EH (cell line): ENCODE measurements at places on chromosomes 1 and 21.

DNA sequence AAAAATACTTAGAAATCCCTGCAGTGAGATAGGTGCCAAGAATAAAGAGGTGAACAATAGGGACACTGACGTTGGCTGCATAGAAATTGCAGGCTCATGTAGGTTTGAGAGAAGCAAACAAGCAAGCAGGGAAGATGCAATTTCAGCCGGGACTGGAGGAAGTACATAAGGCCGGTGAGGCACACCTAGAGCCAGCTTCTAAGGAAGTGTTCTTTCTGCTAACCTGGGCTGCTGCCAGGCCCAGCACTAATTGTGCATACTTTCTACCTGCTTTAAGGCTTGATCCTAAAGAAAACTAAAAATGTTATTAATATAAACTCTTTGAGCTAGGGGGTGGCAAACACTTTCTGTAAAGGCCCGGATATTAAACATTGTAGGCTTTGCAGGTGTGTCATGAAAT, 71.0 kb downstream of the LMO4 start:
- DNase-seq = no peak

- DNase-seq = peak; percentile 36
These were observed 77.7 kb downstream of the RAVER2 start for GRCh38 chr1:64822621-64823020.

GRCh38 chr1:227788271-227789083, 27.0 kb upstream of the PRSS38 start:
- DNase-seq = no peak

DNA sequence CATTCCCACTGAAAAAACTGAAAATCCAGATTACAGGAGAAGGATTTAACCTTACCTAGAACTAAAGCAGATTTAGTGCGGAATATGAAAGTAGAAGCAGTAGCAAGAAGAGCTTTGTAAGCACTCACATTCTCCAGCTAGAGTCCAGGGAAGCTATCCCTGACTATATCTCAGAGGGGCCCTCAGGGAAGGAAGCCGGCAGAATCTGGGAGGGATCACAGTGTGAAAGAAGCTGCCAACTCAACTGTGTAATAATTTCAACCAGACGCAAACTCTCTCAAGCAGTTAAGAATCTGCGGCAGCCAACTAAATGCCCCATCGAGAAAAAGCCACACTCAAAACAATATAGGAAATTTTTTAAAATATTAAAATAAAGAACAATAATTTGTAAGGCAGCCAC, 163.8 kb downstream of the EIF4G3 start:
- DNase-seq = peak; percentile 54

DNA sequence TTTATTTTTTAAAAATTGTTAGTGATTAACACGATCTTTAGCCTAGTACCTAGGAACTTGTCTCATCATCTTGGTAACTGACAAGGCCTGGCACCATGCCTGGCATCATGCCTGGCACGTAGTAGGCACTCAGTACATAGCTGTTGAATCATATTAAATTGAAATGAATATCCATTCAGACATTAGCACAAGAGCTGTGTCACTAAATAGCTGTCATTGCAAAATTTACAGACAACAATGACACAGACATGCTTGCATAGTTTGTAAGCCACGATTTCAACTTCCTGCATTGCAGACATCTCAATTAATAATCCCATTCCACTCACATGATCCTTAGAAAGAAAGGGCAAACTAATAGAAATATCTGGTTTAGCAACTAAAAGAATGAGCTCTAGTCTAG, 15.4 kb upstream of the PHACTR4 start:
- peak; percentile 81 for DNase-seq

GRCh38 chr1:52911541-52911940, 10.0 kb downstream of the ECHDC2 start:
- DNase-seq = no peak

DNA sequence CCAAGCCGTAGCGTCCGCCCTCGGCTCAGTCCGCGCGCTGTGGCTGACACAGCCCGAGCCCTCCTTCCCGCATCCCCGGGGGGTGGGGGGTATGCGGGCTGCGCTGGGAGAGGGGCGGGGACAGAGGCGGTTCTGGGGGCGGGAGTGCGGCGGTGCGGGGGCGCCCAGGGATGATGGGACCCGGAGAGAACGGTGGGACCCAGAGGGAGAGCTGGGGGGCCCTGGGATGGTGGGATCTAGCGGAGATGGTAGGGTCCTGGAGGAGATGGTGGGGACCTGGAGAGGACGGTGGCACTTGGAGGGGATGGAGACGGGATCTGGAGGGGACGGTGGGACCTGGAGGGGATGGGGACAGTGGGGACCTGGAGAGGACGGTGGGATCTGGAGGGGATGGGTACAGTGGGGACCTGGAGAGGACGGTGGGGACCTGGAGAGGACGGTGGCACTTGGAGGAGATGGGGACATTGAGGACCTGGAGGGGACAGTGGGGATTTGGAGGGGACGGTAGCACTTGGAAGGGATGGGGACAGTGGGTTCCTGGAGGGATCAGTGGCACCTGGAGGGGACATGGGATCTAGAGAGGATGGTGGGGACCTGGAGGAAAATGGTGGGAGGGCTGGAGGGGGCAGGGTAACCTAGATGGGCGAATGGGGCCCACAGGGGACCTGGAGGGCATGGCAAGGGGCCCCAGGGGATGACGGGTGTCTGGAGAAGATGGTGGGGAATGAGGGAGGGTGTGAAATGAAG, 477 bp downstream of the SNAP47 start:
- DNase-seq = no peak

DNA sequence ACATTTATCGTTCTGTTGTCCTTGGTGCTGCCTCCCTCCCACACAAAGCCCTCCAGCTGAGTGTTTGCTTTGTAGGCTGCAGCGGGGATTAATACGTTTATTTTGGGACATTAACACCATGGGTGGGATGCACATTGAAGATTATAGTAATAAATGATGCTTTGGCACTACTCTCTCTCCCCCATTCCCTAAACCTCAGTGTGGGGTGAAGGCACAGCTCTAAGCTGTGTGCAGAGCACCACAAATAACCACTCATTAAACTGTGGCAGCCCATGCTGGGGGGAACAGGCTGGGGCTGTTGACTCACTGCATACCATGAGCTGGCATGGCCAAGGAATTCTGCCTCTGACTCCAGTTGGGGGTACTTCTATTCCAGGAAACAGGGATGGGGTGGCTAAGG, 7.7 kb downstream of the PCP4L1 start:
- DNase-seq = peak; percentile 36

GRCh38 chr1:204760757-204761156, 75.2 kb upstream of the LRRN2 start:
- peak; percentile 6 for DNase-seq

GRCh38 chr1:230167419-230167852, 100.4 kb downstream of the GALNT2 start:
- peak; percentile 53 for DNase-seq

GRCh38 chr1:17098446-17099317, 20.6 kb downstream of the PADI2 start:
- DNase-seq = peak; percentile 70

DNA sequence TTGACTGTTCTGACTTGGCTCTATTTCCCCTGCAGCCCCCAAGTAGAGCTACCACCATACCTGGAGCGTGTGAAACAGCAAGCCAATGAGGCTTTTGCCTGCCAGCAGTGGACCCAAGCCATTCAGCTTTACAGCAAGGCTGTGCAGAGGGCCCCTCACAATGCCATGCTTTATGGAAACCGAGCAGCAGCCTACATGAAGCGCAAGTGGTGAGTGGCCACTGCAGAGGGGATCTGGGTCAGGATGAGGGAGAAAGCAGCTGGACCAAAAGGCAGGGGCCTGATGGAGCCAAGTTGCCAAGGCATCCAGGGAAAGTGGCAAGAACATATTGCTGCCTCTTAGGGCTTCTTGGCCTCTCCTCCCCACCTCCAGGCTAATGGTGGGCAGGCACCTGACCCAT, 24.1 kb upstream of the TMEM222 start:
- no peak for DNase-seq

DNA sequence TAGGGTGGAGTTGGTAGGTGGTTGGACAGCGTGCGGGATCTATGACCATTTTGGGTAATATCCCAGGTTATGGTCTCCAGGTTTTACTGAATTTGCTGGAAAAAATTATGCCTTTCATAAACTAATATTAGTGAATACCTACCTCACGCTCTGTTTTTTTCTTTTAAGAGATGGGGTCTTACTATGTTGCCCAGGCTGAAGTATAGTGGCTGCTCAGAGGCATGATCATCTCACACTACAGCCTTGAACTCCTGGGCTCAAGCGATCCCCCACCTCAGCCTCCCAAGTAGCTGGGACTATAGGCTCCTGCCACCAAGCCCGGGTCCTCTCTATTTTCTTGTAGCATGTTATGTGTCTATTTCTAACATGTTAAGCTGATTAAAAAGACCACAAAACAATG, 100.2 kb downstream of the RHOU start:
- no peak for DNase-seq

GRCh38 chr1:3822421-3822820, 26.1 kb upstream of the LRRC47 start:
- DNase-seq = no peak

GRCh38 chr1:213244664-213245091, 193.6 kb downstream of the RPS6KC1 start:
- DNase-seq = peak; percentile 65

GRCh38 chr1:27554759-27555699, 48.9 kb downstream of the AHDC1 start:
- no peak for DNase-seq

DNA sequence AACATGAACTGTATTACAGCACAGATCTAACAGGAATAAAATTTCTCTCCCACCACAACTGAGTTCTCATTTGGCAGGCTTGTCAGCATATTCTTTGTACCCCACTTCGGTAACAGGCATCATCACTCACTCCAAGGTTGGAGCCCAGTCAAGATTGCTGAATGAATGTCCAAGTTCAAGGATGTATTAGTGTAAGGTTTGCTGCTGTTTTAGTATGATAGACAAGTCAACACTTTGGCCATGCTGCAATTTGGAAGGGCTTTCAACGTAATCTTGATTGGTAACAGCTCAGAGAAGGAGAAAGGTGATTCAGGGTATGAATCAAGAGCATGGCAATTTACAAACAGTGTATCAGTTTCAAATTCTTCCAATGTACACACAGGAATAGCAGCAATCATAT, 6.8 kb downstream of the SSX2IP start:
- DNase-seq = no peak

GRCh38 chr1:229857585-229857984, 209.5 kb upstream of the GALNT2 start:
- DNase-seq = no peak

GRCh38 chr1:42454403-42454802, 1.4 kb downstream of the ZMYND12 start:
- no peak for DNase-seq

DNA sequence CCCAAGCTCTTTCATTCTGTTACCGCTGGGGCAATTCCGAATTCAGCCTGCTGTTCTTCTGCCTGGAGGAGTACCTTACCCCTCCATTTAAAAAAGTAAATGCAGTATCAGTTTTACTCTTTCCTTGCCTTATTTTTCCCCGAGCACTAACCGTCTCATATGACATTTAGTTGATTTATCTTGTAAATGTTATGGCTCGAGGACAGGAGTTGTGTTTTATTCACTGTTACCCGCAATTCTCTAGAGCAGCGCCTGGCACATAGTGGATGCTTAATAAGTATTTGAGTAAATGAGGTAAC, 425 bp upstream of the TADA1 start:
- DNase-seq = no peak

GRCh38 chr1:41013796-41014195, 7.7 kb downstream of the SLFNL1 start:
- no peak for DNase-seq

DNA sequence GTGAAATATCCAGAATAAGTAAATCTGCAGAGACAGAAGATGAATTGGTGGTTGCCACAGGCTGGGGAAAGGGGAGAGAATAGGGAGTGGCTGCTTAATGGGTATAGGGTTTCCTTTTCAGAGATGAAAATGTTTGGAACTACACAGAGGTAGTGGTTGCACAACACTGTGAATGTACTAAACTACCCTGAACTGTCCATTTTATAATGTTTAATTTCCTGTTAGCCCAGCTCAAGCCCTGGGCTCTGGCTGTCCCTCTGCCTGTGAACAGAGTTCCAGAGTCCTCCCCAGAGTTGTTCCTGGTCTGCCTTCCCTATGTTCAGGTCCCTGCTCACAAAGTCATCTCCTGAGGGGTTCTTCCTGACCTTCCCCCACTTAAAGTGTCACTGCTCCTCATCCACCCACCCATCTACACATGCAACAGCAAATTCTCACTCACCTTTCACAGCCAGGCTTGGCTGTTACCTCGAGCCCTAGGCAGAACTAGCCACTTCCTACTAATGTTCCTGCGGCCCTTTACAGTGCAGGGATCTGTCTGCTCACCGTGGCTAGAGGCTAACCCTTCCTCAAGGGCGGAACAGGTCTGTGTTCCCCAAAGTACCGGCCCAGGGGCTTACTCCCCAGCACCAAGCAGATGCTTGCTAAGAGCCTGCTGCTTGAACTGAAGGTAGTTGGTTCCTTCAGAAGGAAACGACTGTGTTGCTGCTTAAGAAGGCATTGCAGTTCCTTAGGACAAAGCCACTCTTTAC, 22.4 kb downstream of the DHCR24 start:
- no peak for DNase-seq

DNA sequence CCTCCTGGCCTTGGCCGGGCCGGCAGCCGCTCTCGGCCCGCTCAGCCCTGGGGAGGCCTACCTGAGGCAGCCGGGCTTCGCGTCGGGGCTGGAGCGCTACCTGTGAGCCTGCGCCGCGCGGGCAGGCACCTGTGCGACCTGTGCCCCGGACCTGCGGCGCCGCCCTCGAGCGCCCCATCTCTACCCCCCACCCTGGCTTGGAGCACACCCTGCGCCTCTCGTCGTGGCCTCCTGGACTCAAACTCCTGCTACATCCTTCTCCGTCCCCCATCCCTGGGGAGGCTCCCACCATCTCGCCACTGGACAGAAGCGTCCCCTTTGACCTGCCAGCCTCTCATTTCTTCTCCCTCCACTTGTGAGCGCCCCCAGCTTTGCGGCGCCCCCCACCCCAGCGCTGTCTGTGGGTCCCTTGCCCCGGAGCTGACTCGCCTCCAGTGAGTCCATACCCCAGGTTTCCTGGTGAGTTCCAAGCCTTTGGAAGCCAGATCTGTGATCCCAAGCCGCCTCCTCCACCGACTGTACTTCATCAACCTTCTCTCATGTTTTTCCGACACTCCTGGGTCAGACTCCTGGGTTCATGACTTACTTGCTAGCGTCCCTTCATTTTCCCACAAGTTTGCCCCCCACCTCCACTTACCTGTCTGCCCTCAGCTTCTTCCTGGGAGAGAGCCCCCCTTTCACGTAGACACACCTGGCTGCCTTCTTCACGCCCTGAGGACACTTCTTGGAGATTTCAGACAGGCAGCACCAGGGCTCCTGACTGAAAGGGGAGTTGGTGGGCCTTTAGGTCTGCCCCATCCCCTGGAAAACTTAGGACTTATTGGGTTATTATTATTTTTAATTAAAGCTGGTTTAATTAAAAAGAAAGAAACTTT, 1.3 kb downstream of the FOXE3 start:
- DNase-seq = no peak

DNA sequence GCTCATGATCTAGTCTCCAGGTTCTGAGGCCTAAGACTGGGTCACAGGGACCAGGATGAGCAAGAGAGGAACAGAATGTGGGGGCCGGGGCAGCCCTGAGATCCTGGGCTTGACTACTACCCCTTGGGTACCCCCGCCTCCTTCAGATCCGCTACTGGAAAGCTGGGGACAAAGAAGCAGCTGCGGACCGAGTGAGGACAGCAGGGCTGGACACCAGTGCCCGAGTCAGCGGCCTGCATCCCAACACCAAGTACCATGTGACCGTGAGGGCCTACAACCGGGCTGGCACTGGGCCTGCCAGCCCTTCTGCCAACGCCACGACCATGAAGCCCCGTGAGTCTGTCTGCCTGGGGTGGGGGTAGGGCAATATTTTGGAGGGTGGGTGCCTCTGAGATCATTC, 12.5 kb downstream of the TMEM81 start:
- DNase-seq = no peak

GRCh38 chr1:154750681-154751665, 119.1 kb downstream of the KCNN3 start:
- DNase-seq = no peak
